ENCODE measurements at places on chromosomes 6 and 20. TPM values are rescaled to one million over a fixed set of nuclear protein-coding genes. Genes with fewer than 3 reads are reported as not detected.

The FABP7 gene
- 3.3 TPM for polyA plus RNA-seq

The GCLC gene
- polyA plus RNA-seq = 9.8 TPM

The EDN3 gene
- polyA plus RNA-seq = not detected

The UST gene
- 5.1 TPM for polyA plus RNA-seq

The FUT9 gene
- polyA plus RNA-seq = not detected

The CSNK2B gene
- polyA plus RNA-seq = 158 TPM

The RIMS1 gene
- 0.02 TPM for polyA plus RNA-seq

The ENPP3 gene
- 0.14 TPM for polyA plus RNA-seq

The HDGFL1 gene
- not detected for polyA plus RNA-seq

The F13A1 gene
- polyA plus RNA-seq = 9.4 TPM

The DEF6 gene
- 1.3 TPM for polyA plus RNA-seq

The OR11A1 gene
- not detected for polyA plus RNA-seq

The ZNF133 gene
- polyA plus RNA-seq = 7.8 TPM
